Endothelial cell (in vitro differentiated cells): ENCODE measurements at places on chromosomes 11 and 22.
A peak's percentile ranks its signal among the peaks of the same experiment; 100 is the strongest.

GRCh38 chr11:112042161-112042960, 17.2 kb downstream of the DLAT start:
- DNase-seq = no peak

- no peak for DNase-seq
Observed at GRCh38 chr22:23382428-23383218, 197.5 kb downstream of the IGLL1 start.

DNA sequence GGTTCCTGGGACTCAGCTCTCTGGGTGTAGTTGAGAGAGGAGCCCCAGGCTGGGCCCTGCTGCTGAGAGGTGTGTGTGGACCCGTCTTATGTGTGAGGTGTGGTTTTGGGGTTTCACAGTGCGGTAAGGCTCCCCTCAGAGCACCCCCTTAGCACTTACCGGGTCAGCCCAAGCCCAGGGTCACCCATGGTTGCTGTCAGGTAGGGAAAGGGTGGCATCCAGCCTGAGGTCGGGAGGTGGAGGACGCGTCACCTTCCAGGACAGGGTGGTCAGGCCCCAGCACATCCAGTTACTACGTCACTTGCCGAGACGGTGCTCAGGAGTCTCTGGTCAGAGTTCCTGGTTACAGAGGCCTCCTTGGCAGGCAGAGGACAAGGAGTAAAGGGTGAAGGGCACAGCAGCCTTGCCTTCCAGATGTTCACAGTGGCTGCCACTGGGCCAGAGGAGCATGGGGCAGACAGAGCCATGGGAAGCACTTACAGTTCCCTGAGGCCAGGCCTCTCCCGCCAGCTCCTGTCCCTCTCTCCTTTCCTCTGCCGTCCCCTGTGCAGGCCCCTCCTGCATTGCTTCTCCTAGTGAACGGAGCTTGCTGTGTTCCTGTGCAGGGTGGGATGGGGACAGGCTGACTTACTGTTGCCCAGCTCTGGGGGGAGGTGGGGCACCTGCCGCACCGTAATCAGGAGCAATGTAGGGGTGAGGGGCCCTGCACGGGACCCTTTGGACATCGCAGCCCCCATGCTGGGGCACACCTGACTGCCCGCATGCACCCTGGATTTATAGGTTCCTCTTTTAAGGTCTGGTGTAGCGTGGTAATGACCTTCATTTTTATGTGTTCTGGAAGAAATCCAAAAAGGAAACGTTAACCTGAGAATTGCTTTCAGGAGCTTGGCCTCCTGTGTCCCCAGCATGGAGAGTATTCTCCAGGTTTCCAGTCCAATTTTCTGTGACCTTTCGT, 285.9 kb downstream of the TBC1D22A start:
- DNase-seq = no peak

DNA sequence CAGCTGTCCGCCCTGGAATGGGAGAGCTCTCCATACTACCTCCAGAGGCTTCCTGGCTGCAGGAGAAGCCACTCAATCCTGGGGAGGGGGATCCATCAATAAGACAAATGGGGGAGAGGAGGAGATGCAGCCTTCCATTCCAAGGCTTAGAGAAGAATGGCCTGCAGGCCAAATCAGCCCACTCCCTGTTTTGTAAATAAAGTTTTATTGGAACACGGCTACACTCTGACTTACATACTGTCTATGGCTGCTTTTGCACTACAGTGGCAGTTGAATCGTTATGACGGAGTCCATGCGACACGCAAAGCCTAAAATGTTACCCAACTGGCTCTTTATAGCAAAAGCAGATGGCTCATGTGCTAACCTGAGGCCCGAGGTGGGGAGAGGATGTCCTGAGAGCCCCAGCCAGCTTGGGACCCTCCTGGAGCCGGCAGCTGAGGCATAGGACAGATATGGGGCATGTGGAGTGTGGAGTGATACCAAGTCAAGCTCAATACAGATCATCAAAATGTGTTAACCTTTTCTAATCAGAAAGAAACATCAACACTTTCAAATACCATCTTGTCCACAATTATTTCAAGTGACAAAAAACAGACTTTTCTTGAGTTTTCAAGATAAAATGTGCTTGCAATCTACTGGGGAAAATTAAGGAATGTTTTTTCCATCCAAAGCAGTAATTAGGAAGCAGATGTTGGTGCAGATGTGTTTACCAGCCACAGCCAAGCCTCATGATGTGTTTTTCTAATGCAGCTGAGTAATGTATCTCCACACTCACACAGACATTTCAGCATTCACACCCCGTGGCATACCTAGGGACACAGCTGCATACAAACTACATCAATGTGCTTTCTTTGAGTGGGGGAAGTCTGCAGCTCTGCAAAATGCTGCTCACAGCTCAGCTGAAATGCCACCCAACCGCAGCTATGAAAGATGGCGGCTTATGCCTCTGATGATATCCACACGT, 181.6 kb downstream of the SHANK2 start:
- no peak for DNase-seq

- no peak for DNase-seq
Observed at GRCh38 chr11:114279792-114280546, 16.2 kb upstream of the NNMT start.

DNA sequence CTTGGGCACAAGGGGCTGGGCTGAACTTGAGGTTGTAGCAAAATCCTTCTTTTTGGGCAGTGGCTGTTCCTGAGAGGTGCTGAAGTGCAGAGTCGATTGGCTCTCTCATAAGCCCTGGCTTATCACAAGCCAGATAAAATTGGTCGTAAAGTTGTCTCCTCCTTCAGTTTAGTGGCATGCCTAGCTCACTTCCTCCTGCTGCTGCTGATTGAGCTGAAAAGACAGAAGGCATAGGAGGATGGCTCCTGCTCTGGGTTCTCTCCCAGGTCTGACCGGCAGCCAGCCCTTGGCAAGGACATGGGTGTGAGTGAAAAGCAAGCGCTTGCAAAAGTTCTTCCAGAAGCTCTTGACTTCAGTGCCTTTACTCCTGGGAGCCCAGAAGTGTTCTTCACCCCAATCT, 83.9 kb downstream of the LDLRAD3 start:
- DNase-seq = no peak

GRCh38 chr11:14336507-14337503, 22.2 kb downstream of the RRAS2 start:
- no peak for DNase-seq

DNA sequence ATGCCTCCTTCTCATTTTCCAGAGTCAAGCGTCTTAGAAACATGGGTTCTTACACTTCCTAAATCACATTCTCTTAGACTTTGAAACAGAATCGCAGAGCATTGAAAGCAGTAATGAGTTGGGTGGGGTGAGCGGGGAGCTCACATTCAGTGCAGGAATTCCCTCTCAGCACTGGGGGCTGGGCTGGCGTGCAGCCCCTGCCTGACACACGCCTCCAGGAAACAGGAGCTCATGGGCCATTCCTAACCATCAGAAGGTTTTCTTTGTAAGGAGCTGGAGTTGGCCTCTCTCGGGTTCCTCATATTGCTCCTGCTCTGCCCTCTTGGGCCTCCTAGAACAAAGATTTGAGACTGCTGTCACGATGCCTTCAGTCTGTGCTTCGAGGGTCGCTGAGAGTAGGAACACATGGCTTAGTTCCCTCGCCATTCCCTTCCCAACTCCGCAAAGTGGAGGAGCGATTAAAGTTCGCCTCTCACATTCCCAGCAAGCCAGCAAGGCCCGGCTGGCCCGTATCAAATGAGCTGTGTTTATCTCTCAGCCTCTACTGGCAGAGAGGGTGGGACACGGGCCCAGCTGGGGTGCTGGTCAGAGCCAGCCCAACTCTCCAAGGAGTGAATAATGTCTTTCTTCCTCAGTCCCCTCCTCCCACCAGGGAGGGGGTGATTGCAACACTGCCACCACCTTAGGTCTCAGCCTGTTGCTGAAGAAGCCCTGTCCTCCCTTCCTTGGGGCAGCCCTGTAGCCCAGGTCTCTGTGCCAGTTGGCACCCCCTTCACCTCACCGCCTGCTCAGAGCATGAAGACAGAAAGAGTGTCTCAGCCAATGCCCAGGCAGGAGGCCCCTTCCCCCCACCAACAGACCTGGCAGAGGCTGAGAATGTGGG, 10.4 kb downstream of the CHRDL2 start:
- no peak for DNase-seq

DNA sequence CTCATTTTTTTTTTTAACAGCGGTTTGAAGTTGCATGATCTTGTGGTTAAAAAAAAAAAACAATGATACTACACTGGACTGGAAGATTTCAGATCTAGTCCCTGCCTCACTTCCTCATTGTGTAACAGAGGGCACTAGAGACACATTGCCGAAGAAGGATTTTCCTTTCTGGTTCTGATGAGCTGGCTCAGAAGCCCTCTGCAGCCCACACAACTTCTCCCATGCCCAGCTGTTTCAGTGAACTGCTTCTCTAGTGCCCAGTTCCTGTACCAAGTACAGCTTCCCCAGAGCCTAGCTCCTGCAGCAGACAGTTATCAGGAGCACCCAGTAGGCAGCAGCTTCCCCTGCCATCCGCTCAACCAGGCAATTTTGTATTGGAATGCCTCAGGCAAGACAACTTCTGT, 29.5 kb upstream of the ANO5 start:
- DNase-seq = no peak

DNA sequence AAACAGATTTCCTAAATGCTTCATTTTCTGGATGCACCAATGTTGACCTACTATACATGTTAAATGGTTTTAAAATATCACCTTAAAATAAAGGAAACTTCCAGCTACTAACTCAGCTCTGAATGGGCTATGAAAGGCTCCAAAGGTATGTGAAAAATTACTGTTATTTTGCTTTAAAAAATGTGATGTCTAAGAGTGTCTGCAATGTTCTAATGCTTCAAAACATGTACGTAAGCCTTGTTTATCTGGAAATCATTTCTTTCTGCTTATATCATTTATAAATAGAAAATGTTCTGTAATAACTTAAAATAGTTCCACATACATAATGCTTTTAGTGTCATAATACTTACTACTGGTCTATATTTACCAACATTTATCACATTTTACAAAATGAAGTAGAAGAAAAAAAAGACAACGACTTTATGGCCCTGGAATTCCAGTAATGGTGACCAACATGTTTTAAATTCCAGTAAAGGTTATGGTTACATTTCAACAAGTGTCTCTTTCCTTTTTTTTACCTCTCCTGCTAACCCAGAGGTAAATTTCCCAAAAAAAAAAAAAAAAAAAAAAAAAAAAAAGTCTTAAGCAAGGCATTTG, 2.5 kb downstream of the BDNF start:
- DNase-seq = no peak

- DNase-seq = peak; percentile 77
Observed at GRCh38 chr11:77046060-77046501, 11.9 kb downstream of the B3GNT6 start.

DNA sequence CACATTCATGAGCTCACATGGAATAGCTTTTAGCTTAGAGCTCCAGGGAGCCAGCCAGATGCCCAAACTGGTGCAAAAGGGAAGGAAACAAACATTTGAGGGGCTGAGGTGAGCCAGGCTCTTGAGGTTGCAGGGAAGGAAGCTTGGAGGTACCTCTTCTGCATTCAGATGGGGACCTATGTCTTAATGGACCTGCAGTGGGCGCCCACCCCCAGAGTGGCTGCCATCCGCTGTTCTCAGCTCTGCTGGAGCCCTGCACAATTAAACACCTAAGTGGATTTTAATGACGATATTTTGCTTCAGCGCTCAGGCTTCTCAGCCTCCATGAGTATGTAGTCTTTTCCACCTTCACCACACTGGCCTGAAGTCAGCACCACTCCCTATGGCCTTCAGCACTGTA, 100.8 kb downstream of the LDLRAD3 start:
- DNase-seq = no peak

DNA sequence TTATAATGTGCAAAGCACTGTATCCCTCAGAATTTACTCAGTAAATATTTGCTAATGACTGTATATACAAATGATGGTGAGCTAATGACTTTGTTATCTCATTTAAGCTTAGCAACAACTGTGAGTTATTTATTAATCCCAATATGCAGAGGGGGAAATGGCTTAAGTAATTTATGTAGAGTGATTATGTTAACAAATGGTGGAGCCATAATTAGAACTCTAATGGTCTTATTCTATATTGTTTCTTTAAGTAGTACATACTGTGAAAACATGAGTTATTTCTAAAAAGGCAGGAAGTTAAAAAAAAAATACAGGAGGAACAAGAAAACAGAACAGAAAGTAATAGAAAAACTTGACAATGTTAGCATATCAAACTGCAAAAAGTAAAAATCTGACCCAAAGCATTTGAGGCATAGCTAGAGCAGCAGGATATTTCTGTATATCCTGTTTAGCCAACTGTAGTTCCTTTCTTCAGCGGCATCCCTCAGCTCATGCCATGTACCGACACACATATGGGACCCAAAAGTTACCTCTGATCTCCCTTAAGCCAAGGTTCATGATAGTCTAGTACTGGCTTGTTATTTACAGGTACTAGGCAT, 94.2 kb downstream of the FCHSD2 start:
- DNase-seq = no peak

DNA sequence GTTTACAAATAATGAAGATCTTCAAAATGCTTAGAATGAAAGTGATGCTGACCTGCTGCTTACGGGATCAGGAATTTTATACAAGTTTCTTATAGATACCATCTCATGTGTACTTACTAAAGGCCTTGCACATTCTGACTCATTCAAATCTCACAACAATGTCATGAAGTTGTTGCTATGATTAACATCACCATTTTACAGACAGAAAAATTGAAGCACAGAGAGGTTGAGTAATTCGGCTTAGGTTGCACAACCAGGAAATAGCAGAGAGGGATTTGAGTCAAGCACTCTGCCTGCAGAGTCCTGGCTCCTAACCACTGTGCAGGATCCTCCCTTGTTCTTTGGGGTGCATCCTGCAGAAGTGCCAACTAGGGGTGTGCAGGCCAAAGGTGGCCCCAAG, 471.9 kb downstream of the MIAT start:
- no peak for DNase-seq

GRCh38 chr11:73931039-73931645, 19.7 kb upstream of the DNAJB13 start:
- DNase-seq = peak; percentile 31

DNA sequence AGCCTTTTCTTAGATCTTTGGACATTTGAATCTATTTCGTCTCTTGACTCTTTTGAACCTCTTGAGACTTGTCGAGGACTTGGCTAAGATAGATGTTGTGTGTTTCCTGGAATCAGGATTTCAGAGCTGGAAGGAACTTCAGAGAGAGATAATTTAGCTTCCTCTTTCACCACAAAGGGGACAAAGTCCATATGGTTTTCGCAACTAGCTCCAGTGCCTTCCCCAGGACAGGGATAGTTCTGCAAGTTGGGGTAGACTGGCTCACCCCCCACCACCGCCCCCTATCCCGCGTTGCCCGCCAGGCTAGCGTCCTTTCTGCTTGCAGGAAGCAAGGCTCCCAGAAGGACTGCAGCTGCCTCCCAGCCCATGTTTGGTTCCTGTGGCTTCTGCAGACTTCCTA, 75.7 kb upstream of the MYO18B start:
- peak; percentile 18 for DNase-seq

DNA sequence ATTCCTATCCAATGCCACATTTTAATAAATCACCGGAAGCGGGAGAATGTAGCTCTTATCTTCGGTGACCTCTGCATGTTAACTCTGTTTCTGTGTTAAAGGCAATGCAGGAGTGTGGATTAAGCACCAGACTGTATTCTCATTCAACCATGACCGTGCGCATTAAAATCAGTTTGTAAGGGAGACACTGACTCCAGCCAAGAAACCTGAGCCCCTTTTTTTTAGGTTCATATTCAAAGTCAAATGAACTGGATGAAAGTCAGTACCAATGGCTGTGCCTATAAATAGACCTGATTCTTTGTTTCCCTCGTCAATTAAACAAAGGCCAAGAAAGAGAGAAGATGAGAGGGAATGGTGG, 32.2 kb downstream of the C11orf91 start:
- no peak for DNase-seq
